ENCODE measurements at places on chromosomes 3 and 15.

DNA sequence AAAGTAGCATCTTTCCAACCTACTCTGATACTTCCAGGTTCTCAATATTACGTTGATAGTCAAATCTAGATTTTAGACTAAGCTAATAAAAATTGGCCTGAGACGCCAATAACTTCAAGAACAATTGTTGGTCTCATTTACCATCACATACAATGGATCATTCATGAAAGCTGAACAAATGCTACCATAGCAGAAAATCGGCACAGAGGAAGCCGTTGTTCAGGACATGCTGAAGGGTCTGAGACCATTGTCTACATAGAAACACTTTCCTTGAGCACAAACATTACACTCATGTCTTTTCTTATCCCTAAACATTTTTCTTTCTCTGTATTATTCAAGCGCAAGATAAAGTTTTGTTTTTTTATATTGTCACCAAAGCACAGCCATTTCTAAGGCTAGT, 37.2 kb upstream of the FHIT start:
- no peak for DNase-seq

DNA sequence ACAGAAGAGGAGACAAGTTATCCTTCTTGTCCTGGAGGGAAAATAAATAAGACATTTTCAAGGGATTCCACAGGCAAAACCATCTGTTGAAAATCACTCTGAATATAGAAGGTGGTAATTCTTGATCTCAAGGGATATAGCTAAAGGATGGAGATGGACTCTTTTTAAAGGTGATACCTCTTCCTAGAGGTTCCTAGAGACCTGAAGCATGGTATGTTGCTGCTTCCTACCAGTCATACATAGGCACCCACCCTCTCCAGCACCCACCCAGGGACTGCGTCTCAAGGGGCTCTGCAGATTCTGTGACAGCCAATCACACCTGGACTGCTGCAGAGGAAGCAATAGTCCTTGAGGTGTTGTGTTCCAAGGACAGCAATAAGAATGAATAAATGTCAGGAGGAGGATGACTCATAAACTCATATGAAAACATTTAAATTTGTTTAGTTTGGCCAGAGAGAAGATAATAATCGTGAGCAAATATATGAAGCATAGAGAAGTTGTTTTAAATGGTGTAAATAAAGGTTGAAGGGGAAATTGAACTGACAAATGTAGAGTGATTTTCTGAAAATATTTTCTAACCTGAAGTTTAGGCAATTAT, 741.6 kb upstream of the CBLB start:
- DNase-seq = peak; percentile 55

- peak; percentile 30 for DNase-seq
Observed at GRCh38 chr3:78900426-78900825, 867.4 kb downstream of the ROBO1 start.

- DNase-seq = no peak
Observed at GRCh38 chr3:184593220-184593927, 31.8 kb downstream of the EPHB3 start.

DNA sequence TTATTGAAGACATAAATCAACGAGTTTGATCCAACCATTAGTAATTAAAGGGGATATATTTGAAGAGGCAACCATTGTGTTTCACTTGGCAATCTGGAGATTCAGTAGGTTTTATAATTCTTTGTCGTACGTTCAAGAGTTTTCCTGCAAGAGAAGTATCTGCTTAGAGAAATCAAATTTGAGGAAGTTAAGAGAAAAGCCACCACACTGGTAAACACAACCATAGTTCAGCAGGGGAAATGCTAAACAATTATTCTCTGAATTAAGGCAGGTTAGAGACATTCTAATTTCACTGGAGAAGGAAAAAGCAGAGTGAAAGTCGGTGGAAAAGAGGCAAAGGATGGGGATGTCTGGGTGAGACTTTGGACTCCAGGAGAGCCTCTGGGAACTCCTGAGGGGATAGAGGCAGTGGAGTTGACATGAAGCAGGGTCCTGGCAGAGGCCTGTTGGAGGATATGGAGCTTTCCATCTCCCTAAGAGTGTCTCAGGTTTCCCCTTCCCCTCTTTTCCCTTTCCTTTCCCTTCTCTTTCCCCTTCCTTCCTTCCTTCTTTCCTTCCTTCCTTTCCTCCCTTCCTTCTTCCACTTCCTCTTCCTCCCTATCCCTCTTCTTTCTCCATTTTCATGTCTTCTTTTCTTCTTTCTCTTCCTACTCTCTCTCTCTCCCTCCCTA, 26.5 kb downstream of the SPINK8 start:
- no peak for DNase-seq

- DNase-seq = no peak
Observed at GRCh38 chr3:138297059-138297607, 32.5 kb downstream of the NME9 start.
